ENCODE measurements at places on chromosomes 11 and 22. TPM values are rescaled to one million over a fixed set of nuclear protein-coding genes. Genes with fewer than 3 reads are reported as not detected.
A peak's percentile ranks its signal among the peaks of the same experiment; 100 is the strongest.

DNA sequence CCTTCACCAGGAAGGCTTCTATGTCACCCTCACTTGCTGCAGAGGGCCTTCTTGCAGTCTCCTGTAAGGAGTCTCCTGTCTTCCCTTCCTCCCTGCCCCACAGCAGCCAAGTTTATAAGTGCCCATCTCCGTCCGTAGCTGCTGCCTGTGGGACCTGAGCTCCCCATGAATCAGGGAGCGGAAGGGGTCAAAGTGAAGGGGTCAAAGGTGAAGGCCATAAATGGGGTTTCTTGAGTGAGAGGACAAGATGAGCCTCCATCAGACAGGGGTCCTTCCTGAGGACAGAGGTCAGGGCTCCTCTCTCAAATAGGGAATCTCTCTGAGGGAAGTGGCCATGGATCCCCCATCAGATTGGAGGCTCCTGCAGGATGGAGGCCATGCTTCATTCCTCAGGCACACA is 44.4 kb downstream of the ARRB1 start:
- DNase-seq = no peak

- DNase-seq = no peak
These were observed 2.2 kb downstream of the BRD1 start for GRCh38 chr22:49825436-49825835.

DNA sequence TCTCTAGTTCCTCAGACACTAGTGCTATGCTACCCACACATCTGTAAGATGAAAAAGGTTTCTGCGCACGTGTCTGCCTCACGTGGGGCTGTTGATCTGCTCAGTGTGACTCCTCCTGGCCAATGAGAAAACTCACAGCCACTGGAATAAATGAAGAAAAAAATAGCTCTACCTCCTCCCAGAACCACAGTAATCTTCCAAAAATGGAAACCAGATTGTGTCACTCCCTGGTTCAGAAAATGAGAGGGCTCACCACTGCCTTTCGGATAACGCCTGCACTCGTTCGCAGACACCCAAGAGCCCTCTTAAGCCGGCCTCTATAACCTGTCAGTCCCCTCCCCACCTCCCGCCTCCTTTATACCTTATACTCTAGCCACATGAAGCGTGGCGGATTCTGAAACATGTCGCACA is 5.1 kb downstream of the APBB1 start:
- no peak for DNase-seq

GRCh38 chr11:45879803-45880686 is 5.4 kb upstream of the MAPK8IP1 start:
- no peak for DNase-seq

GRCh38 chr11:16191868-16192240 is 164.5 kb downstream of the SOX6 start:
- DNase-seq = no peak

- DNase-seq = no peak
These were observed 1.4 kb downstream of the VPREB1 start for GRCh38 chr22:22245935-22246525.

DNA sequence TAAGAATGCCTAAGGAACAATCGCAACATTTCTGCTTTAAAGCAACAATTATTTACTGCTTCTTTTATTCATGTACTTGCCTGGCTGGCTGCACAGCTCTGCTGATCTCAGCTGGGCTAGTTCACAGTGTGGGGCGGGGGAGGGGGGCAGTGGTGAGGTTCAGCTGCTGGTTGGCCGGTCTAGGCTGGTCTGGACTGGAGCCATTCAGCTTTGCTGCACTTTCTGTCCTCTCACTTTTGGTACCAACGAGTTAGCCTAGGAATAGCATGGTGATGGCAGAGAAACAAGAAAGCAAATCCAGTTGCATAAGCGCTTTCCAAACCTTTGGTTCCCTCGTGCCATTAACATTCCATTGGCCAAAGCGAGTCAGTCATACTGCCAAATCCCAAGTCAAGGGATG is 16.0 kb upstream of the MIF start:
- DNase-seq = no peak

DNA sequence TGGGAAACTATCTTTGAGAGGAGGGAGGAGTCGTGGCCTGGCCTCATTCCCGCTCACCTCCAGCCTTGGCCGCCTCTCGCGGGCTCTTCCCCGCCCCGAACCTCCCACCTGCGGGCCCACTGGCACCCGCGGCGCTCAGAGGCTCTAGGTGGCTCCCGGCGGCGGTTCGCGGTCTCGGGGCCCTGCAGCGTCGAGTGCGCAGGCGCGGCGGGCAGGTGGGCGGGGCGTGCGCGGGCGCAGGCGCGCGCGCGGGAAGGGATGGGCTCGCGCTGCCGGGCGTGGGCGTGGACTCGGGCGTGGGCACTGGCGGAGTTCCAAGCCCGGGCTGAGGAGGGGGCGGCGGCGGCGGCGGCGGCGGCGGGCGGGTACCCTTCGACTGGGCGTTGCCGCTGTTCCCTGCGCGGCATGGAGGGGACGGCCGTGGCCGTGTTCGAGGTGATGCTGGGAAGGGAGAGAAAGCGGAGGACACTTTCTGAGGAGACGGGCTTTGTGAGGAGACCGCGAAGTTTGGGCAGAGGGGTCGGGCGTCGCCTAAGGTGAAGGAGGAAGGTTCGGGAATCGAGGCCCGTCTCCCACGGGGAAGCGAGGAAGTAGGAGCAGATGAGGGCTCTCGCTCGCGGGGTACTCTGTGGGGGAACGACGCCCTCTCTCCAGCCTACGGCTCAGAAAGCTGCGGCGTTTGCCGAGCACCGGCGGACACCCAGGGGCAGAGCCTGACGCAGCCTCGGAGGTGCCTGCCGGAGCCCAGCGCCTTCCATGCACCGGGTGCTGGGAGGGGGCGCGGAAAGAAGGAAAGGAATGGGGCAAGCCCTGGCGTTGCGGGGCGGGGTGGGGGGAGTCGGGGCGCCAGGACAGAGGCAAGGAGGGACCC is 15.7 kb upstream of the SPTBN2 start:
- peak; percentile 91 for DNase-seq

- peak; percentile 67 for DNase-seq
These were observed 30.0 kb upstream of the CABP7 start for GRCh38 chr22:29689880-29690213.

DNA sequence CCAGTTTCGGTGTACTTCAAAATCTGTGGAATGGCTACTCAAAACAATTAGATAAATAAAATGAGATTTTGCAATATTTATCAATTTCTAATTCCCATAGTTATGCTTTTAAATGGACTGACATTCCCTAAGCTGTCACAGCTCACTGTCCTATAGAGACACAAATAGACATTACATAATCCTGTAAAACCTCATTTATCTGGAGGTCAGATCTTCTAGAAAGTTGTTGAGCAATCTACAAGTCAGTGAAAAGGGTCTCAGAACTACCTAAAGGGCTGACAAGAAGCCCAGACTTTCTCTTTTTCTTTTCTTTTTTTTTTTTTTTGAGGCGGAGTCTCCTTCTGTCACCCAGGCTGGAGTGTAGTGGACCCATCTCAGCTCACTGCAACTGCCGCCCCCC is 12.0 kb downstream of the ALG8 start:
- DNase-seq = no peak

DNA sequence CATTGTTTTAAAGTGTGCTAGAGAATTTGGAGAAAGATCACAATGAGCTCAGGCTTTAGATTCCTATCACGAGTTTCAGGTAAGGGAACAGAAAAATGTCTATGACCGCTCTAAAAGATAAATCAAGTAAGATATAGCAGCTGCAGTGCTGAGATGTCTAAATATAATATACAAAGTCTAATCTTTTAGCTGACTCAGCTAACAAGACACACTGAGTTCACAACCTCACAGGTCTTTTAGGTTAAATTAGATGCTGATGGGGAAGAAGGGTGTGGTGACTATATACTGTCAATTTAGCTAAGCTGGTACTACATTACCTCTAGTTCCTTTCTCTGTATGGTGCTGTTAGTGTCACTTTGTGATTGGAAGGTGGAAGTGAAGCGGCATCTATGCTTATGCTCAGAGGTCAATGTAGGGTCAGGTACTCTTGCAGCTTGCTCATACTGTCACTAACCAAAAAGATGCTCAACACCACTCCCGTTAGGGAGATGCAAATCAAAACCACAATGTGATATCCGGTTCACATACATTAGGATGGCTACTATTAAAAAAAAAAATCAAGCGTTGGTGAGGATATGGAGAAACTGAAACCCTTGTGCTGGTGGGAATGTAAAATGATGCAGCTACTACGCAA is 283.5 kb downstream of the SWAP70 start:
- no peak for DNase-seq

GRCh38 chr11:124211321-124211720 is 28.2 kb downstream of the OR10D3 start:
- DNase-seq = no peak

GRCh38 chr11:130051082-130051481 is 18.6 kb upstream of the APLP2 start:
- no peak for DNase-seq

GRCh38 chr22:23655891-23656475 is 23.9 kb upstream of the DRICH1 start:
- DNase-seq = no peak

GRCh38 chr22:29030618-29031226 is 30.9 kb downstream of the C22orf31 start:
- DNase-seq = peak; percentile 83

- no peak for DNase-seq
These were observed 13.3 kb downstream of the LRRC4C start for GRCh38 chr11:41446107-41446506.

- DNase-seq = no peak
These were observed 94.5 kb downstream of the MICAL3 start for GRCh38 chr22:17929909-17930308.

- DNase-seq = no peak
These were observed 74.4 kb downstream of the ARHGAP32 start for GRCh38 chr11:129117595-129118350.

GRCh38 chr11:117738246-117738957 is 58.6 kb downstream of the DSCAML1 start:
- DNase-seq = no peak

GRCh38 chr22:46538814-46539160 is 1.4 kb upstream of the CELSR1 start:
- DNase-seq = no peak

GRCh38 chr22:43823353-43823908 is 11.3 kb upstream of the EFCAB6 start:
- peak; percentile 71 for DNase-seq

DNA sequence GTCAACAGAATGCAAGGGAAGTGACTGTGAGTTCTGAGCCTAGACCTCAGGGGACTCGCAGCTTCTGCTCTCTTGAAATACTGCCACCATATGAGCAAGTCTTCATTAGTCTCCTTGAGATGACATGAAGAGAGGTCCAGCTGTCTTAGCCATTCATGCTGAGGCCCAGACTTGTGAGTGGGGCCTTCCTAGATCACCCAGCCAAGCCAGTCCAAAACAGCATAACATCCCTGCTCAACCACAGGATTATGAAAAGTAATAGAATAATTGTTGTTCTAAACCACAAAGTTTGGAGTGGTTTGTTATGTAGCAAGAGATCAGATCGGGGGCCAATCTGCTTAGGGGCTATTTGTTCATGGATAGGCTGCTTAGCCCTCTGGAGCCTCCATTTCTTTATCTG is 54.9 kb upstream of the HTATIP2 start:
- DNase-seq = no peak

DNA sequence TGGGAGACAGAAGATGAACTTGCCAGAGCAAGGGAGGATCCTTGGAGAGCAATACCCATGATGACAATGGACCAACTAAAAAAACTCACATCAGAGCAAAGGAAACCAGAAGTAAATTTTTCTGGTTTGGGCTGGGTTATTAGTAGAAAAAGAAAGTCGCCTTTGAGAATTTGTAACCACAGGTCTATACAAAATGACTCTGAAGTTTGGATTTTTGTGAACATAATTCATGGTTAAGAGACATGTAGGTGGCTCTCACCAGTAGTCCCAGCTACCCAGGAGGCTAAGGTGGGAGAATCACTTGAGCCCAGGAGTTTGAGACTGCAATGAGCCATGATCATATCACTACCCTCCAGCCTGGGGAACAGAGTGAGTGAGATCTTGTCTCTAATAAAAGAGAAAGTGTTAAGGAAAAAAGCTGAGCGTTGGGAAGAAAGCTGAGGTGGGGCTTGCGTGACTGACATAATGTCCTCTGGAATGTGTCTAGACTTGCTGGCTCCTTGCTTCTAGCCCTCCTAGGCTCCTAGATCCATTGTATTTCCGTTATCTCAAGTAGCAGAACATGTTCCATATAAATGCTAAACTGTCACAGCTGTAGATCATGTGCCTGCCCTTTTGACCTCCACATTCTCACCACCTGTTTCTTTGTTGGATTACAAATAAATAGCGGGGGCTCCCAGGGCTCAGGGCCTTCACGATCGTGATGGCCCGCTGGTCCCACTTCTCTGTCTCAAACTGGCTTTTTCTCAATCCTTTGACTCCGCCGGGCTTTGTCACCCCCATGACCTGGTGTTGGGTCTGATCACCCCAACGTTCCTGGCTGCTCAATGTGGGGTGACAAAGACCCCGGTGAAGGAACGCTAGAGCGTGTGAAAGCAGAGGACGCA is 56.2 kb upstream of the SC5D start:
- DNase-seq = no peak

DNA sequence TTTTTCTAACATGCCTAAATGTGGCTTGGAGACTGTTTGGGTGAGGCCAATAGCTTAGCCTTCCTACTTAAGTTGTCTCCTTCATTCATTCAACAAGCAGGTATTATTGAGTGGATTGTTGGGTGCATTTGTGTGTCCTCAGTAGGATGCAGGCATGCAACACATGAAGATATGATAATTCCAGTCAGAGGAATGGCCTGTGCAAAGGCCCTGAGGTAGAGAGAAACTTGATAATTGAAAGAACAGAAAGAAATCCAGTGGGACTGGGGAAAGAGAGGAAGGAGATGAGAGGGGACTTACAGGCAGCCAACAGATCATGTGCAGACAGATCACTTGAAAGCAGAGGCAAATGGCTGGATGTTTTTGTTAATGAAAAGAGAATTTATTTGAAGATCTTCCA is 15.3 kb upstream of the PRAME start:
- no peak for DNase-seq

The MFNG gene
- total RNA-seq = 71.0 TPM

The TMEM86A gene
- total RNA-seq = 11.7 TPM

The CCDC87 gene
- total RNA-seq = 0.50 TPM

The WNT7B gene
- total RNA-seq = 6.3 TPM

The UPK3A gene
- not detected for total RNA-seq

The TMEM179B gene
- total RNA-seq = 54.6 TPM

The NXPE1 gene
- total RNA-seq = not detected

The MYRF gene
- 37.9 TPM for total RNA-seq

The OR56A4 gene
- not detected for total RNA-seq

The ADAMTS15 gene
- 8.4 TPM for total RNA-seq

The FIBIN gene
- total RNA-seq = 27.8 TPM

The MS4A6A gene
- 176 TPM for total RNA-seq

The CNGA4 gene
- total RNA-seq = 3.8 TPM

The KDM4D gene
- total RNA-seq = 0.68 TPM

The SMTNL1 gene
- total RNA-seq = not detected

All from lower lobe of right lung (tissue), 2 donors.